AG20443 (cell line): ENCODE measurements at places on chromosomes 11 and 22.

DNA sequence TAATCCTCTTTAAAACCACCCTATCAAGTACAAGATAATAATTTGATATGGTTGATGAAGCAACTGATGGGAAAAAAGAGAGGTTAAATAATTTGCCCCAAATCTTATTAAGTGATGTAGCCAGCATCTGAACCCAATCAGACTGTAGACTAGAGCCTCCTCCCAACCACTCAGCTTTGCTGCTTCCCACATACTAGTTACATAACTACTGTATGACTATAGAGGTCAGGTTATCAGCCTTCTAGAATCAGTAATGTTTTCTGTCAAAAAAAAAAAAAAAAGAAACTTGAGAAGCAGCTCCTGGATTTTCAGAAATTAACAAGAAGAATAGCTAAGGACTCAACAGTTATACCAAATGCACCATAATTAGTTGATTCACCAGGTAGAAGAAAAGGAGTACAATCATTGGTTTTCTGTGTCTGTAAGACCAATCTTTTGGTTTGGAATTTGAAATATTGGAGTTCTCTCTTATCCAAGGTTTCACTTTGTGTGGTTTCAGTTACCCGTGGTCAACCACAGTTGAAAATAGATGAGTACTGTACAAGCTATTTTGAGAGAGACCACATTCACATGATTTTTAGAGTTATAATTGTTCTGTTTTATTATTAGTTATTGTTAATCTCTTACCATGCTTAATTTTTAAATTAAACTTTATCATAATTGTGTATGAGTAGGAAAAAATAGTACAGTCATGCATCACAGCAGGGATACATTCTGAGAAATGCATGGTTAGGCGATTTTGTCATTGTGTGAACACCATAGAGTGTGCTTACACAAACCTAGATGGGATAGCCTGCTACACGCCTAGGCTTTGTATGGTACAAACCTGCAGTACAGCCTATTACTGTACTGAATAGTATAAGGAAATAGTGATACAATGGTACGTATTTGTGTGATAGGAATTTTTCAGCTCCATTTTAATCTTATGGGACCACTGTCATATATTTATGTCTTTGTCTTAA lies 72.2 kb downstream of the PDHX start:
- peak; percentile 40 for DNase-seq

GRCh38 chr11:108221911-108222573 lies 396 bp downstream of the NPAT start:
- DNase-seq, result no peak

DNA sequence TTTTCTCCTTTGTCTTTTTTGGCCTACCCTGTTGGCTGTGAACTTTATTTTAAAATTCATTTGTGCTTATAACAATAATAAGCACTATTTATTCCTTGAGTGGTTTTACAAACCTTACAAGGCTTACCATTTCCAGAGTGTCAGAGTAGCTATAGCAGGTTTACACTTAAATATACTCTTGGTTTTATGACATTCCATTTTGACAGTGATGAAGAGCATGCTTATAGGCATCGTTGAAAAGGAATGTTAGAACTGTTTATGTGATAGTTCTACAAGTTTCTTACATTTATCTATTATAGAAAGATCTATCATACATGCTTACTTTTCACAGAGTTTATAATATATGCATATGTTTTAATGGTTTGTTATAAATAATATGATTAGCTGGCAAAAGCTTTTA lies 84.1 kb downstream of the PDE3B start:
- DNase-seq, result no peak

DNA sequence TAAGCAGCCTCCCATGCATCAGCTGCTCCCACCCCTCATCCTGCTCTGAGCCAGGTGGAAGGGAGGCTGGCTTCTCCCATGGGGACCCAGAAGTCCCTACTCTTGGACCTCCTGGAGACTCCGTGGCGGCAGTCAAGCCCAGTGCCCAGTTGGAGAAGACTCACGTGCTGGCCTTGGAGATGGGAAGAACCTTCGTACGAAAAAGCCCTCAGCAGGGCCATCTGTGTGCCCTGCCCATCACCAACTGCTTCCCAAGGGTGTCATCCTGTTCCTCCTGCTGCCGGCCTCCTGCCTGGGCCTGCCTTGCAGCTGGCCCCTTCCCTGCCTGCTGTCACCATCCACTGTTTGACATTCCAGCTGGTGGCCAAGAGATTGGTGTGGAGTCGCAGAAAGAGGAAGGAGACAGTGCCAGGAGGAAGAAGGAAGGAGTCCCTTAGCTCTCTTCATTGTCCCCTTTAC lies 28.0 kb downstream of the ARHGAP1 start:
- DNase-seq, result no peak

- DNase-seq, result no peak
These were observed 136.0 kb downstream of the SWAP70 start for GRCh38 chr11:9799886-9800285.

DNA sequence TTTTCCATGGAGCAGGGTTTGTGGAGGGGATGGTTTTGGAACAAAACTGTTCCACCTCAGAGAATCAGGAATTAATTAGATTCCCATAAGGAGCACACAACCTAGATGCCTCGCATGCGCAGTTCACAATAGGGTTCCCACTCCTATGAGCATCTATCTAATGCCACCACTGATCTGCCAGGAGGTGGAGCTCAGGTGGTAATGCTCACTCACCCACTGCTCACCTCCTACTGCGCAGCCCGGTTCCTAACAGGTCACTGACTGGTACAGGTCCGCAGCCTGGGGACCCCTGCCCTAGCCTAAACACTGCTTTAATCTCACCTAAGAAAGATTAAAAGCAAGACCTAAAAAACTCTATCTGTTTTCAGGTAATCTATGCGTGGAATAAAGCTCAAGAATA lies 553.0 kb downstream of the JRKL start:
- no peak for DNase-seq

DNA sequence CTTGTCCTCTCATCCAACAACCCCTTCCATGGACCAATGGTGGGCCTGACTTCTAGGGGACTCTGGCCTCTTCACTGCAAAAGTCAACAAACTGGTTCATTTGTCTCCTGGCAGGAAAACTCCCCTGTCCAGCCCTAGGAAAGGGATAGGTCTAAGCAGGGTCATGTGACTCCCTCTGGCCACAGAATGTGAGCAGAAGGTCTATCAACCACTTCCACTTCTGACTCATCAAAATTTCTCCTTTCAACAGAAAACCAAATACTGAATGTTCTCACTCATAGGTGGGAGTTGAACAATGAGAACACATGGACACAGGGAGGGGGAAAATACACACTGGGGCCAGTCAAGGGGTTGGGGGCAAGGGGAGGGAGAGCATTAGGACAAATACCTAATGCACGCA lies 1.3 kb upstream of the ISX start:
- no peak for DNase-seq

DNA sequence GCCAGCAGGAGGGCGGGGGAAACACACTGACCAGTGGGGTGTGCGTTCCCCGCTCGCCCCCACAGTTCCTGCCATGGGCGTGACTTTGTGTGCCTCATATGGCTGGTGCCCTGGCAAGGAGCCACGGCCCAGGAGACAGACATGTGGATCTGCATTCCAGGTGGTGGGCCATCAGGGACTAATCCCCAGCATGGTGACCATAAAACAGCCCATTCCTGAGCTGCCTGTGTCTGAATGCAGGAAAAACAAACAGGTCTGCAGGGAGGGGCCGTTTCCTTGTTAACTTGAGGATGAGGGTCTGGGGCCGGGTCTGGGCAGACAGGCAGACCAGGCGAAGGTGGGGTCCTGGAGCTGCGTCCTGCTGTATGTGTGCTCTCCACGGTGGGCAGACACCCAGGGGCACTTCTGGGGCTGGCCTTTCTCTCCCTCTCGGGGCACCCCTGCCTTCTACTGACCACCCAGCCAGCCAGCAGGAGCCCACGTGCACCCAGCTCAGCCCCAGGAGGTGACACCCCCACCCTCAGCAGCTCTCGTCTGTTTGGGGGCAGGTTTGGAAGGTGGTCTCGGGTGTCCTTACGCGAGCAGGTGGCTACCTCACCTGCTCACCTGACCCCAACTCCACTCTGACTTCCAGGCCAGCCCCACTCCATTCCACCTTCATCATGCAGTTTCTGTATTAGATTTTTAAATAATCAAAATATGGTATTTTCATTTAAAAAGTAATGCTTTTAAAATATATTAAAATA lies 120.3 kb downstream of the KCNQ1OT1 start:
- DNase-seq, result no peak

DNA sequence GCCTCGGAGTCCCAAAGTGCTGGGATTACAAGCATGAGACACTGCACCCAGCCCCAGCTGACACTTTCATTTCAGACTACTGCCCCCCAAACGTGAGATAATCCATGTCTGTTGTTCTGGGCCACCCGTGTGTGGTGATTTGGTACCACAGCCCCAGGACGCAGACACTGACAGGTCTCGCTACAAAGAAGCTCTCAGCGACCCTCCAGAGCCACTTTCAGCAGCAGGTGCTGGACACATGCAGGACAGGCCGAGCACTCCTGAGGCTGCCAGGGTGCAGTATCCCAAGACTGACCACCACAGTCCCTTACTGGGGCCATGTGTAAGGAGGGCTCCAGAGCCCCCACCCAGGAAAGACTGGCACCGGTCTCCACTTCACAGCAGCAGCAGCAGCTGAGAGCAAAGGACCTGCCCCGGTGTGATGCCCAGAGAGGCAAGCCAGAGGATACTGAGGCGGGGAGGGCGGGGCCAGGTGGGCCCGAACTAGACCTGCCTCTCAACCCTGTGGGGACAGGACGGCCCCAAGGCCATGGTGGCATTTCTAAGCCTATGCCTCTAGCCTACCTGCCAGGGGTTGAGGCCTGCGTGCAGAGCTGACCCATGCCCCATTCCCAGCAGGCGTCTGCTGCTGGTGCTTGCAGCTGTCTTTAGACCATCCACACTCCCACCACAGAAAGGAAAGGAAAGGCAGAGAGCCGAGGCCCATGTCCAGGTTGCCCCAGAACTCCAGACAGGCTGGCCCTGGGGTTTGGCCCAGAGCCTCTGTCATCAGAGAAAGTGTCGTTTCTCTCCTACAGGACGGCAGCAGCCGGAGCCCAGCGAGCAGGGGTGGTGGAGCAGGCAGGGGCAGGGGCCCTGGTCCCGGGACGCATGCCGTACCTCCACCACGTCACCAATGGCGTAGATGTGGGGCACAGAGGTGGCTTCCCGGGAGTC lies 28.0 kb upstream of the GNB1L start:
- no peak for DNase-seq

DNA sequence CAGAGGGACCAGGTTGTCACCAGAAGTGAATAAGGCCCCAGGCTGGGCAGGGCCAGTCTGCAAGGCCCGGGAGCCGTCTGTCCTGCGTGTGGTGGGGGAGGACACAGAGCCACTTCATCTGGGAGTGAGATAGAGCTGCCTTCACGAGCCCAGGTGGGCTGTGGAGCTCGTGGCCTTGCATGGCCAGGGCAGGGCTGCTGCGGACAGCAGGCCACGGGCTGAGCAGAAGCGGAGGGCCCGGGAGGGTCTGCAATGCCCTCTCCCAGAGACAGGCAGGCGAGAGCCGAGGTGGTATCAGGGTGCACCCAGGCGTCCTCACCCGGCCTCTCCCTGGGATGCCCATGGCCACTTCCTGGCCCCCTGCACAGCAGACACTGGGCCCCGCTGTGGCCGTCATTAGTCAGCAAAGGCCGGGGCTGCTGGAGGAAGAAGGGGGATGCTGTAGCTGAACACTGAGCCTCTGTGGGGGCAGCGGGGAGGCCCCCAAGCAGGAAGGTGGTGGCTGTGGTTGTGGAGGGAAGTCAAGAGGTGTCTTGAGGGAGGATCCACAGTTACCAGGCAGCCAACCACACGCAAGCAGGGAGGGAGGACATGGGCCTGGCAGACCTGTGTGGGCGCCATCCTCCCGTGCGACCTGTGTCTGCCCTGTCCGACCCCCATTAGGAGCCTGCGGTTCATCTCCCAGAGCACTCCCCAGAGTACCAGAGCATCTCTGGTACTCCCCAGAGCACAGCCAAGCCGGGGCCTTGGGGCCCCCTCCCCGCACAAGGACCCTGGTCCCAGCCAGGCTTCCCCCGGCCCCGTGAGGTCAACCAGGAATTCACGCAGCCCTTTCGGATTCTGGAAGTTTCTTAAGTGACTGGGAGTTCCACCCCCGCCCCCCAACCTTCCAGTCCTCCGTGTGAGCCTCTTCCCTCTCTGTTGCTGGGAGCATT lies 1109.5 kb downstream of the BRD1 start:
- DNase-seq, result no peak

GRCh38 chr22:40485813-40486667 lies 115.6 kb downstream of the SGSM3 start:
- peak; percentile 14 for DNase-seq

DNA sequence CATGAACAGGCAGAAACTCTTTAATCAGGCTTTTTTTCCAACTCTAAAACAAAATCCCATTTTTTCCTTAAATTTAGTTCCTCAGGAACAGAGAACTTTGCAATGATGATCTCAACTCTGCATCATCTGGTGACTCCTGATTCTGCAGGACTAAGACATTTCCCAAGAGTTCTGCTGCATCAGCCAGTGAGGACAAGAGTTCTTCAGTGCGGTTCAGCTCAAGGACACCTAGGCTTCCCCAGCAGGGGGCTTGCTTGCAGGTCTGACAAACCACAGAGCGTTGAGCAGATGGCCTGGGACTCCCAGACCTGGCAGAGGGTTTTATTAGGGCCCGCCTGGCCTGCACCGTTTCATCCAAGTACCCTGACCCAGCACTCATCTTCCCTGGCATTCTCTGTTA lies 6.4 kb downstream of the CDCA5 start:
- no peak for DNase-seq

- no peak for DNase-seq
These were observed 154.1 kb downstream of the MYO18B start for GRCh38 chr22:25896098-25896497.

- DNase-seq, result no peak
These were observed 25.4 kb downstream of the TENM4 start for GRCh38 chr11:79415411-79415810.

DNA sequence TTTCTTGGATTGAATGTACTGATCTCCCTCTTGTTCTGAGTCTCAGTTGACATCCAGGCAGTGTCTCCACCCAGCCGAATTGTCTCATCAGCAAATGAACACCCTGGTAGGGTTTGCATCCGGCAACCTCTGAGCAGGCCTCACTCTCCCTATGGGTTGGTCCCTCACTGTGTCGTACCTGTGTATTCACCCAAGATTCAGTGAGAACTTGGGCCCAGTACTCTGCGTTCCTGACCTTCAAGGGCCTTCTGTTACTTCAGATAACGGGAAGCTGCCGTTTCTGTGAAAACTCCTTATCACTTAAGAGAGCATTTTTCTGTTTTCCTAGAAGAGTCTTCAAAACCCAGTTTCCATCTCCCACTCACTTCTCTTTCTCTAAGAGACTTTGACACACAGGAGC lies 915.6 kb downstream of the TBC1D22A start:
- DNase-seq, result no peak

GRCh38 chr22:26579331-26579886 lies 10.5 kb downstream of the TPST2 start:
- DNase-seq, result no peak

- DNase-seq, result no peak
These were observed 10.2 kb upstream of the BIRC3 start for GRCh38 chr11:102306817-102307726.

GRCh38 chr11:69637198-69637940 lies 3.6 kb upstream of the CCND1 start:
- no peak for DNase-seq

- peak; percentile 54 for DNase-seq
These were observed 95.7 kb downstream of the STIM1 start for GRCh38 chr11:3950996-3951660.
